ENCODE measurements at places on chromosomes 6 and 20. TPM values are rescaled to one million over a fixed set of nuclear protein-coding genes. Genes with fewer than 3 reads are reported as not detected.

THBS2 gene
- not detected for total RNA-seq

TBC1D32 gene
- total RNA-seq, result 1.1 TPM

PNPLA1 gene
- total RNA-seq, result not detected

BPIFB1 gene
- total RNA-seq, result not detected

SPAG4 gene
- total RNA-seq, result 6.6 TPM

MRPS18A gene
- 48.9 TPM for total RNA-seq

SSTR4 gene
- total RNA-seq, result 0.12 TPM

ZBP1 gene
- total RNA-seq, result not detected

RBM24 gene
- total RNA-seq, result 9.9 TPM

PRRT1 gene
- total RNA-seq, result 0.69 TPM

GJA10 gene
- not detected for total RNA-seq

SMLR1 gene
- total RNA-seq, result not detected

MANEA gene
- 3.7 TPM for total RNA-seq

KIF25 gene
- not detected for total RNA-seq

WFDC5 gene
- total RNA-seq, result not detected

COL9A3 gene
- 0.54 TPM for total RNA-seq

CD24 gene
- 252 TPM for total RNA-seq

TRIM15 gene
- 0.09 TPM for total RNA-seq

ANGPT4 gene
- 0.01 TPM for total RNA-seq

RNF146 gene
- total RNA-seq, result 9.8 TPM

TRIM31 gene
- 1.2 TPM for total RNA-seq

PRDM1 gene
- total RNA-seq, result 5.3 TPM

DOK5 gene
- total RNA-seq, result 0.05 TPM

LY6G6C gene
- total RNA-seq, result not detected

OR2H2 gene
- total RNA-seq, result not detected

RSPO3 gene
- total RNA-seq, result 91.7 TPM

RIPOR3 gene
- total RNA-seq, result 0.02 TPM

TPBG gene
- 46.2 TPM for total RNA-seq

CNBD2 gene
- 6.4 TPM for total RNA-seq

SPDEF gene
- total RNA-seq, result 2.4 TPM
